ENCODE measurements at places on chromosomes 5 and 9. TPM values are rescaled to one million over a fixed set of nuclear protein-coding genes. Genes with fewer than 3 reads are reported as not detected.

The CORO2A gene
- total RNA-seq = 6.8 TPM

The TAL2 gene
- not detected for total RNA-seq

The SV2C gene
- total RNA-seq = 0.03 TPM

The IL9 gene
- not detected for total RNA-seq

The GPBP1 gene
- total RNA-seq = 136 TPM

DNA sequence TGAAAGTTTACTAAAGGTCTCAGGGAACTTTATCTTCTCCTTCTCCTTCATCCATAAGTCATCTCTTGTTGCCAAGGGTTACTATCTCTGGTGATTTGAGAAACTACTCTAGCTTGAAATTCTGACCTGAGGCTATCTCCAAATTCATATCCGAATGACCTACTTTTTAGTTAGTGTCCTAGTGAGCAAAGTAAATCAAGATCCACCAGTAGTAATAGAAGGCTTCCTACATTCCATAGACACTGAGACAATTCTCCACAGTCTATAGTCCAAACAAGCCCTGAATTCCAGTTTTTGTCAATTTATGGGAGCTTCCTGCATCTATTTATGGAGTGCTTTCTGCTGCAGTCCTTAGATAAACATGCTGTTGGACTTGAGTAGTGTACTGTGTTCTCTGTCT, 5.0 kb downstream of the IL7R start:
- peak overlapping the region; percentile 88 for H3K4me3 ChIP-seq
- peaks cover 11% of the 10 kb centered on the region for H3K4me1 ChIP-seq

DNA sequence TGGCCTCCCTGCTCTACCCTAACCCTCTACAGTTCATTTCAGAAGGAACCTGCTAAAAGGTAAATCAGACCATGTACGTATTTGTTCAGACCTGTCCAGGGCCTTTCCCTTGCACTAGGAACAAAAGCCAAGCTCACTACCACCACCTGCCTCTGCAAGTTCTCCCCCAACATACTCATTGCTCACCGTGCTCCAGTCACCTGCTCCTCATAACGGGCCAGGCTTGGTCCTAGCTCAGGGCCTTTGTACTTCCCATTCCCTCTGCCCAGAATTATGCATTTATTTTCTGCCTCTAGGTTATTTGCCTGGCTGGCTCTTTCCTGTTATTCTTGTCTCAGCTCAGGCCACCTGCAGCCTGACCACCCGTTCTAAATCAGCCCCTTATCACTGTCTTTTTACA, 4.8 kb upstream of the FGF1 start:
- H3K36me3 ChIP-seq = no peaks in the 10 kb centered on the region
- H3K4me3 ChIP-seq = no peak overlapping the region
- no peak overlapping the region for H3K27ac ChIP-seq
- H3K4me1 ChIP-seq = no peaks in the 10 kb centered on the region

- no peak for DNase-seq
- no peaks in the 10 kb centered on the region for H3K36me3 ChIP-seq
- no peak overlapping the region for H3K4me3 ChIP-seq
These were observed 1233.8 kb upstream of the WWC1 start for GRCh38 chr5:167057665-167058064.

DNA sequence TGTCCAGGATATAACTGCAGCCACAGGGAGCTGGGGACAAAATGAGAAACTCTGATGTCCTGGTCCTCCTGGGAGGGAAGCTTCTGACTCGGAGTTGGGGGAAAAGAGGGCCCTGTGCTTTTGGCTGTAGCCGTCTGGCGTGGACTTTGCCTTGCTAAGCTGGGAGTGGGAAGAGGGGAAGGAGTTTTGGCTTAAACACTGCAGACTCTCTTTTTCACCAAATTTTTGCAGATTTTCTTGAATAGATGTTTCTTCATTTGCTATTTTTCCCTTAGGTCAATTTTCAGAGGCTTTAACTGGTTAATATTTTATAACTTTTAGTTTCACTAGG, 15.7 kb upstream of the MAT2B start:
- H3K36me3 ChIP-seq = no peaks in the 10 kb centered on the region
- H3K27me3 ChIP-seq = no peaks in the 10 kb centered on the region
- DNase-seq = no peak

GRCh38 chr9:98323831-98324135, 68.3 kb upstream of the TBC1D2 start:
- no peaks in the 10 kb centered on the region for H3K27me3 ChIP-seq
- no peaks in the 10 kb centered on the region for H3K36me3 ChIP-seq
- DNase-seq = no peak
- no peak overlapping the region for H3K4me3 ChIP-seq
- no peaks in the 10 kb centered on the region for H3K4me1 ChIP-seq

GRCh38 chr9:82021198-82021597, 32.6 kb downstream of the SPATA31D1 start:
- H3K36me3 ChIP-seq = no peaks in the 10 kb centered on the region
- H3K4me1 ChIP-seq = no peaks in the 10 kb centered on the region
- no peaks in the 10 kb centered on the region for H3K27me3 ChIP-seq
- no peak overlapping the region for H3K27ac ChIP-seq

GRCh38 chr5:13350767-13351166, 593.7 kb downstream of the DNAH5 start:
- H3K36me3 ChIP-seq = no peaks in the 10 kb centered on the region
- no peaks in the 10 kb centered on the region for H3K27me3 ChIP-seq
- H3K27ac ChIP-seq = no peak overlapping the region
- H3K4me1 ChIP-seq = no peaks in the 10 kb centered on the region

DNA sequence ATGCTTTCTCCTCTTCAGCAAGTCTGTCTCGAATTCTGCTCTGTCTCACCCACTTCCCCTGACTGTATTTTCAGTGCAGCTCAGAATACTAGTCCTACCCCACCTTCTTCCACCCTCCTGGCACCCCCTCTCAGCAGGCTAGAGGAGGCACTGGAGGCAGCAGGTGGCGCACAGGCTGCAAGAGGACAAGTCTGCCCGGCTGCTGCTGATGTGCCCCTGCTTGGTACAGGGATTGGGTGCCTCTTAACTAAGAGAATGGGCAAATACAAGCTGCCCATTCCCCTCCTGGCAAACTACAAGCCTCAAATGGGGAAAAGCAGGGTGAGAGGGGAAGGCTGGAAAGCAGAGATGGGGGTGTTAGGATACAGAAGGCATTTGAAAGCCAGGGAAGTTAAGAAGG, 5.1 kb downstream of the TLN1 start:
- DNase-seq = peak; percentile 68
- H3K36me3 ChIP-seq = peaks cover 59% of the 10 kb centered on the region
- no peaks in the 10 kb centered on the region for H3K27me3 ChIP-seq
- no peak overlapping the region for H3K4me3 ChIP-seq
- peak overlapping the region; percentile 40 for H3K27ac ChIP-seq

DNA sequence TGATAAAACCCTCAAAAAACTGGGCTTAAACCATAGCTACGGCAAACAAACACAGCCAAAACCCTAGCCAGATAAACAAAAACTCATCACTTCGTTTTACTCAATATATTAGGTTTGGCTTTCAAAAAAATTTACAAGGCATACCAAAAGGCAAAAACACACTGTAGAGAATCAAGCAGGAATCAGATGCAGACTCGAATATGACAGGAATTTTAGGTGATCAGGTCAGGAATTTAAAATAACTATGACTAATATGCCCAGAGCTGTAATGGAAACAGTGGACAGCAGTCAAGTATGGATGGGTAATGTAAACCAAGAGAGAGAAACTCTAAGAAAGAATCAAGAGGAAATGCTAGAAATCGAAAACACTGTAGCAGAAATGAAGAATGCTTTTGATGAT, 26.5 kb upstream of the DOCK2 start:
- no peaks in the 10 kb centered on the region for H3K36me3 ChIP-seq
- H3K4me3 ChIP-seq = no peak overlapping the region
- H3K27ac ChIP-seq = no peak overlapping the region

GRCh38 chr9:2343756-2344155, 277.8 kb upstream of the VLDLR start:
- DNase-seq = no peak
- no peaks in the 10 kb centered on the region for H3K4me1 ChIP-seq
- no peak overlapping the region for H3K27ac ChIP-seq
- H3K4me3 ChIP-seq = no peak overlapping the region

GRCh38 chr5:91898898-91899297, 515.8 kb upstream of the ARRDC3 start:
- no peak overlapping the region for H3K27ac ChIP-seq
- no peaks in the 10 kb centered on the region for H3K4me1 ChIP-seq
- H3K36me3 ChIP-seq = no peaks in the 10 kb centered on the region
- DNase-seq = no peak

Measured in CD4-positive, alpha-beta T cell (primary cell).